ENCODE measurements at places on chromosomes 11 and 22. TPM values are rescaled to one million over a fixed set of nuclear protein-coding genes. Genes with fewer than 3 reads are reported as not detected.

Gene POLR2L
- 91.9 TPM for total RNA-seq

DNA sequence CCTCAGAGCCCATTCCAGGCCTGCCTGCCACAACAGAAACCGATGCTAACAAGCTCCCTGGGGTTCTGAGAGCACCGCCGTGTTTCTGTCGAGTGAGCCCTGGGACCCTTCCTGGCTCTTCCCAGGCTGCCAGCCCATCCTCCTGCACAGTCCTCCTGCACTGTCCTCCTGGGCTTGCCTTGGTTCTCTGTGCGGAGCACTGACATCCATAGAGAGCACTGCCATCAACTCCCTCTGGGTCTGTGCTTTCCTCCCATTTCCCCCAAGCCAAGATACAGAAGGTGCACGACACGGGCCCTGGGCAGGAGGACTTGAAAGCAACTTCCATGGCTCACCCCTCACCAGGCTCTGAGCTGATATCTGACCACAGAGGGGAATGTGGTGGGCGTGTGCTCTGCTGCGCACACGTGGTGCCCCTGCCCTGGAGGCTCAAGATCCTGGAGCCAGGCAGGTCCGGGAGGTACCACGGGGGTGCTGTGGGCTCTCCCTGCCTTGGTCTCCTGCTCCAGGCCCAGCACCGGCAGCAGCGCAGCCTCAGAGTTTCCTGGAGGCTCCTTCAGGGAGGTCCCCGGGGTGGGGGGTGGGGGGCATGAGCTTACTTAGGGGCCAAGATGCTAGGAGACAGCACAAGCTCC, 304.2 kb downstream of the BRD1 start:
- no peak for DNase-seq

GRCh38 chr22:45731798-45732495, 60.3 kb downstream of the ATXN10 start:
- DNase-seq = no peak

Gene KCNQ1OT1
- total RNA-seq = 2.5 TPM

DNA sequence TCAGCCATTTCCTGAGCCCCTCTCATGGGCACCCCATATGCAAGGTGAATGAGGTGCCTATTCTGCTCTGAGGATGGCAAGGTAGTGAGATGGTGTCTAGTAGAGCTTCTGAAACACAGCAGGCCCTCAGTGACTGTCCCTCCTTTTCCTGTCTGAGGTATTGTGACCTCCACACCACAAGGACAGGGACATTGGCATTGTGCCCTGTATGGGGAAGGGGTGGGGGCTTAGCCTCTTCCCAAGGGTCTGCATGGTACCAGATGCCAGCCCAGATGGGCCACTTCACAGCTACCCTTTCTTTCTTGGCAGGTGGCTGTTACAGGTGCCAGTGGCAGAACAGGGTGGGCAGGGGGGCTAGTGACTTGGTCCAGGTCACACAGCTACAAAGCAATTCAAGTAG, 78.8 kb downstream of the CABIN1 start:
- DNase-seq = no peak

- DNase-seq = peak; percentile 52
Observed at GRCh38 chr22:20436307-20436767, 1.3 kb downstream of the SCARF2 start.

DNA sequence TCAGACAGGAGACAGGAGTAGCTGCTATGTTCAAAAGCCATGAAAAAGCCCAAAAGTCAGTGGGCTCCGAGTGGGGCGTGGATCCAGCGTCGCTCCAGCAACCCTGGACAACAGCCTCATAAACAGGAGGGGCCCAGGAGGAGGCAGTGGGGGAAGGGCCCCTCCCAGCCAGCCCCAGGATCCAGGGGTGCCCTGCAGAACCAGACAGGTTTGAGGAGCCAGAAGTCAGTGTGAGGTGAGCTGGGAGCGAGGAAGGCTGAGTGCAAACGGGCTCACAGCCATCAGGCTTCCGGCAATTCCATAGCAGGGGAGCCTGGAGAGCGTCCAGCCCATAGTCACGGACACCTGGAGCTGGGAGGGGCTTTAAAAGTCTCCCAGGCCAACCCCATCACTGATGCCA, 217.7 kb downstream of the MN1 start:
- no peak for DNase-seq

Gene TRPT1
- 109 TPM for total RNA-seq

DNA sequence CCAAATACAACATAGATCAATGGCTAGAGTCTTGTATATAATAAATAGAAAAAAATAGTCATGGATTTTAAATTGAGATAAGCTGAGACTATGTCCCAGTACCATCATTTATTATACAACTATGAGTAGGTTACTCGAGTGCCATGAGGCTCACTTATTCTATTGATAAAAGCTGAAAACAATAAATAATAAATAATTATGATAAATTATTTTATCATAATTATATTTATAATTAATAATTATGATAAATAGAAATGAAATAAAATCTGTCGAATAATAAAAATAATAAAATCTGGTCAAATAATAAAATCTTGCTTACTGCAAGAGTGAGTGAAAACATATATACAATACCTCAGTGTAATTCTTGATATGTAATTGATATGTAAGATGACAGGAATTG, 801.4 kb downstream of the FAM181B start:
- DNase-seq = no peak

- DNase-seq = no peak
Observed at GRCh38 chr11:31301549-31302510, 67.7 kb downstream of the DCDC1 start.

- DNase-seq = peak; percentile 80
Observed at GRCh38 chr11:124070915-124071622, 29.9 kb upstream of the OR10G7 start.

Gene NXPE1
- total RNA-seq = not detected

GRCh38 chr22:45758603-45759002, 87.0 kb downstream of the ATXN10 start:
- DNase-seq = no peak

- no peak for DNase-seq
Observed at GRCh38 chr11:73528013-73528412, 69.9 kb downstream of the FAM168A start.

Gene MS4A6A
- total RNA-seq = not detected

DNA sequence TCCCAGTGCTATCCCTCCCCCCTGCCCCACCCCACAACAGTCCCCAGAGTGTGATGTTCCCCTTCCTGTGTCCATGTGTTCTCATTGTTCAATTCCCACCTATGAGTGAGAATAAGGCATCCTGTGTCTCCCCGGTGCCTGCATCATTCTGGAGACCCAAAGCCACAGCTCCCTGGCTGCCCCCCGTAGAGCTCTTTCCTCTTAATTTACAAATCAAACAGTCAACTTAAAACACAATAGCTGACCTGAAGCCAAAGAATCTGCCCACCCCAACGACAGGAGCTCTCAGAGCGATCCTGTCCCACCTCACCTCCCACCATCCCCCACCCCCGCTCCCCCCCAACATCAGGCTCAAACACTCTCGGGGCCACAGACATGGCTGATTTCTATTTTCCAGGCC, 558.3 kb downstream of the BRD1 start:
- DNase-seq = no peak

Gene CRYBB3
- total RNA-seq = not detected

- no peak for DNase-seq
Observed at GRCh38 chr22:50091092-50091768, 1.4 kb downstream of the MOV10L1 start.

DNA sequence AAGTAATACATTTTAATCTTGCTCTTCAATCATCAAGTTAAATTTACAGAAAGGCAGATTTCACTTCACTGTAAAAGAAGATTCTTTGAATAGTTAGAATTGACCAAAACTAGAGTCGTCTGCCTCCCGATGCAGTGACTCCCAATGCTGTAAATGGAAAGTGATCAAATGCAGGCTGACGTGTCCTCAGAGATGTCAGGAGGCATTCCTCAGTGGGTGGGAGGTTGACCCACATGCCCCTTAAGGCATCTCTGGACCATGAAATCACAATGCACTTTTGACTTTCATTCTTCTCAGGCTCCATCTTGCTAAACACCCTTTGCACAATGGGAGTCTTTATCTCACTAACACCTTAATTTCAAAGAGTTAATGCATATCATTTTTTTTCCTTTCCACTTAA, 19.0 kb upstream of the CECR2 start:
- peak; percentile 68 for DNase-seq

- no peak for DNase-seq
Observed at GRCh38 chr22:44196731-44197131, 16.0 kb downstream of the PARVG start.

Gene PATE4
- total RNA-seq = not detected

DNA sequence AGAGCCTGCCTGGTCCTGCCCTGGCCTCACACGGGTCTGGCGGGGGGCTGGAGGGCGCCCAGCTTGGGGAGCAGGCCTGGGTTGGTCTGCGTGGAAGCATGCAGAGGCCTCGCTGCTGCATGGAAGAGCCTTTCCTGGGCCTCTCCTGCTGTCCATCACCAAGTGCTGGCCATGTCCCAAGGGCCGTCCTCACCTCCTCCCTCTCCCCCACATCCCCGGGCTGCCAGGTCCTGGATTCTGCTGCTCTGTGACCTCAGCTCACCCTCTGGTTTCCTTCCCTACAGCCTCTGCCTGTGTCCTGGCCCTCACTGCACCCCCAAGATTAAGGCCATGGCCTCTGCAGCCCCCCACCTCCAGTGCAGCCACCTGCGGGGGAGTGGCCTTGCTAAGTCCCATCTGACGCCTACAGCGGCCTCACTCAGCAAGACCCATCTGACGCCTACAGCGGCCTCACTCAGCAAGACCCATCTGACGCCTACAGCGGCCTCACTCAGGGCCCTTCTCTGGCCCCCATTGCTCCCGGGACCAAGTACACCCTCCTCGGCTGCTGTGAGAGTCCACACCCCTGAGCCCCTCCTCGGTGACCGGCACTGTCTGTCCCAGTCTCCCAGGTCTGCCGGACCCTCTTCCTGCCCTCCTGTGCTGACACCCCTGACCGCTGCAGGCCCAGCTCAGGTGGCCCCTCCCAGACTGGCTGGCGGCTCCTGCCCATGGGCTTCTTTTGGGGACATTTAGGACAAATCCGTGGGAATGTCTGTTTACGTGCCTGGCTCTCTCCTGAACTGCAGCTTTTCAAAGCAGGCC, 119.5 kb upstream of the B3GAT1 start:
- DNase-seq = no peak

DNA sequence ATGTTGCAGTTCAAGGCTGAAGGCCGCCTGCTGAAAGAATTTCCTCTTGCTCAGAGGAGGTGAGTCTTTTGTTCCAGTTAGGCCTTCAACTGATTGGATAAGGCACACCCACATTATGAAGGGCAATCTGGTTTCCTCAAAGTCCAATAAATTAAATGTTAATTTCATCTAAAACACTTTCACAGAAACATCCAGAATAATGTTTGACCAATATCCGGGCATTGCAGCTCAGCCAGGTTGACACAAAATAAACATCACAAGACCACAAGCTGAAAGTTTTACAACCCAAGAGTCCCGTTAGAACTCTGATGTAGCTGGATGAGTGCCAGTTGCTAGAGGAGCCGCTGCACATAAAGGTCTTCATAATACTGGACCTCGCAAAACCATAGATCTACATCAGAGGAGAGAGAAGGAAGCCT, 64.9 kb upstream of the EED start:
- DNase-seq = no peak

DNA sequence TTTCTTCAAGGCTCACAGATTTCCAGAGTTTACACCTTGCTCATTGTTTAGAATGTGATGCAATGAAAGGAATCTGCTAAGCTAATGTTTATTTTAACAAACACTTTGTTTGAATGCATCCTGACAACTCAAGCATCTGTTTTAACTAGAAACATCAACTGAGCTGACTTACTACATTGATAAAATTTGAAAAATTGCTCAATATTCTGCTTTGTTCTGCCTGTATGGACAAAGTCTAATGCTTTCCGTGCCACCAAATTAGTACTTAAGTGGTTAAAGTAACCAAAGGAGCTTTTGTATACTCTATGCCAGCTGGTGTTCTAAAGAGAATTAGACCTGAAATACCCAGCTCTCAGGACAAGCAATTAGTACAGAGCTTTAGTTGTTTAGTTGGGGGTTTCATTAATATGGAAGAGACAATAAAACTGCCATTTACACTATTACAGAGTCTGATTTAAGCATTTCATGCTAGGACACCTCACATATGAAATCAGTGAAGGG, 105.2 kb downstream of the MAML2 start:
- DNase-seq = no peak

DNA sequence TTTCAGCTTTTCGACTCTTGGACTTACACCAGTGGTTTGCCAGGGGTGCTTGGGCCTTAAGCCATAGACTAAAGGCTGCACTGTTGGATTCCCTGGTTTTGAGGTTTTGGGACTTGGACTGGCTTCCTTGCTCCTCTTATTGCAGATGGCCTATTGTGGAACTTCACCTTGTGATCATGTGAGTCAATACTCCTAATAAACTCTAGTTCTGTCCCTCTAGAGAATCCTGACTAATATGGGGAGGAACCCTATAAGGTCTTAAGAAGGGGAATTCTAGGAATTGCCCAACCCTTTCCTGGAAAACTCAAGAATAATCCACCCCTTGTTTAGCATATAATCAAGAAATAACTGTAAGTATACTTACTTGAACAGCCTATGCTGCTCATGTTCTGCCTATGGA, 491.8 kb downstream of the TMEM135 start:
- DNase-seq = no peak

GRCh38 chr22:22883090-22883727, 4.4 kb upstream of the IGLL5 start:
- no peak for DNase-seq

DNA sequence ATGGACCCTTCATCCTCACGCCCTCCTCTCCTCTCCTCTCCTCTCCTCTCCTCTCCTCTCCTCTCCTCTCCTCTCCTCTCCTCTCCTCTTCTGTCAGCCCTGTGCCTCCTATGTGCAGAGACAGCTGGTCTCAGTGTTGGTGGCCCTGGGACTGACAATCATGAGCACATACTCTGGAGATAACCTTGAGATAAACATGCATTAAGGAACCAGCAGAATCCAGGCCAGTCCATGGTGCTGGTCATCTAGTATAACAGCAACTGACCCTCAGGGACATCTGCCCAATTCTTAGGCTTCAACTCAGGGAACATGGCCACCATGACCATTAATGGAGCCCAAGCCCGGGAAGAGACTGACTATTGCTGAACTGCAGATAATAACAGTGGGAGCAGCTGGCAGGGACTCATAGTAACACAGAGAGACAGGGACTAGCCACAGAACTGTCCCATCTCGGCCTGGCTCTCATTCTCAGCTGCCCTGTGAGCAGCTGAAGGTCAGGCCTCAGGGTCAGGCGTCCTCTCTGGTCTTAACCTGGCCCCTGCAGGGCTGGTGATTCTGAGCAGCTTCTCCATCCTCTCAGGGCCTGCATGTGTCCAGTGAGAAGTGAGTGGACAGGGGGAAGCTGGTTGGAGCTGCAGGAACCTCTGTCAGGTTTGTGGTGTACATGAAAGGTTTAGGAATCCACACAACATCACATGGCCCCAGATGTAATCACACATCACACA, 45.4 kb downstream of the GGTLC2 start:
- peak; percentile 80 for DNase-seq

- DNase-seq = peak; percentile 5
Observed at GRCh38 chr11:83691451-83691950, 405.3 kb upstream of the CCDC90B start.

All from myocyte (in vitro differentiated cells).